Astrocyte of the hippocampus (primary cell): ENCODE measurements at places on chromosomes 4 and X.

GRCh38 chr4:61532336-61533000 lies 332.3 kb downstream of the ADGRL3 start:
- DNase-seq: no peak

DNA sequence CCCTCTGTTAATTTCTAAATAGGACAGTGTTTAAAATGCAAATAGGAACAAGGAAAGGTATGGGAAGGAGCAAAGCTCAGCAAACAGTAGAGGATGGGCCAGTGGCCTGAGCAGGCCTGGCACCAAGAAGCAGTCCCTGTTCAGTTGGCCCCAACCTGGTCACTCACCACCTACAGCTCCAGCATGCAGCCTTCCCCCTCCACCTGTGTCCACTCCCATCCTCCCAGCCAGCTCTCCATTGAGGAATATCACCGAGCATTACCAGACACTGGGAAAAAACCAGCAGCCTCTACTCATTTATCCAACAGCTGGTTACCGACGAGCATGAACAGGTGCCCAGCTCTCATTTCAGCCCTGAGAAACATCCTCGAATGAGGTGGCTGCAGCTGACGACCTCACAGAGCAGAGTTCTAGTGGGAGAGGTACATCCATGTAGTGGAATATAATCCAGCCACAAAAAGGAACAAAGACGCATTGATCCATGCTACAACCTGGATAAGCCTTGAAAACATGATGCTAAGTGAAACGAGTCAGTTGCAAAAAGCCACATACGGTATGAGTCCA lies 25.6 kb downstream of the CD99L2 start:
- no peak for DNase-seq

DNA sequence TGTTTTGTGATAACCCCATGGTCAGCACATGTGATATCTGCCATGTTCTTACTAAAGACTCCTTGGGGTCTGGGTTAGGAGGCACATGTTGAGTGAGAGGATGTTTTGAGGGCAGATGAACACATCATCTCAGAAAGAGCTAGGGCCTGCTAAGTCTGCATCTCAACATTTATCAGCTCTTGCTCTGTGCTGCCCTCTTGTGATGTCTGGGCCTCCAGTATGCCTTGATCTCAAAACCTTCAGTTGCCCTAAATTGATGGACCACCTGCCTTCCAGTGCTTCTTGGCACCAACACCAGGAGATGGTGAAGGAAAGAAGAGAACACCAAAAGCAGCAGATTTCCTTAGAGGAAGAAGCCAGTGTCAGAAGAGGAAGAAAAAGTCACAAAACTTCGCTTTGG lies 22.5 kb downstream of the MID1 start:
- DNase-seq: peak; percentile 31

GRCh38 chr4:40299126-40299525 lies 36.0 kb upstream of the CHRNA9 start:
- DNase-seq: no peak

- DNase-seq: peak; percentile 84
Observed at GRCh38 chr4:125315576-125316400, 1.0 kb downstream of the FAT4 start.

DNA sequence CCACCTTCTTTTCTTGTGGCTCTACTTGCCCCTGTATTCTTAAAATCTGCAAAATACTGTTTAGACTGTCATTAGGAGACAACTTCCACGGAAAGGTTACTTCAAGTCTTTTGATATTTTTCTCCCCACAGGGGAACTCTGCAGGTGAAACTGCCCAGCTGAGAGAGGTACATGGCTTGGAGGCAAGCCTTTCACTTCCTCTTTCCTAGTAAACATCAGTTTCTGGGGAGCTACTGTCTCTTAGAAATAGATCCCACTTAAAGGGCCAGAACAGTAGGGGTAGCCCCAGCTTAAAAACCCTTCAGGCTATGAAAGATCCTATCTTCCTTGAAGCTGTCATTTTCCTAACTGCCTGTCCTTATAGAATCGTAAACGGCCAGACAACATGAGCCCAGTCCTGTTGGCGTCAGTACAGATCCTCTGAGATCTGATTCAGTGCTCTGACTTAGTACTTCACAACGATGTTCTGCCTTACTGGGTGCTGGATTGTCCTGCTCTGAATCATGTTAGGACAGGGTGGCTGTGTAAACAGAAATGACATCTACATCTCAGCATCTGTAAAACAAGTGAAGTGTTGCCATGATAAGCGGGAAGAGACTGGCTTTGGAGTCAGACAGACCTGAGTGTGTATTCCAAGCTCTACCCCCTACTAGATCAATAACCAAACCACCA lies 102.1 kb downstream of the ITIH6 start:
- DNase-seq: no peak

DNA sequence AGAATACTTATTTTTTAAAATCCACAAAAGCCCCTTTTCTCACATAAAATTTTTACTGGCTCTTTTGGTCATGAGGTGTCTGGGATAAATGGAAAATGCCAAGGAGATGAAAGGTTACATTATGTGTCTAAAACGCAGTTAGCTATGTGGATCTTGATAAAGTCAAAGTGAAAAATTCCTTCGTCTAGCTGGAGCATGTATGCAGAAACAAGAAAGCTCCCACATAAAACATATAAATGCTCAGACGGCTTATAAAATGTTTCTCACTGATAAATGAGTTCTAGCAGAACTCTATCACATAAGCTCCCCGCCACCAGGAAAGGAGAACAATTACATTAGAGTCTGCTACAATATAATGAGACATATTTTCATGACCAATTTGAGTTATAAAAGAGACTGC lies 83.8 kb downstream of the TBC1D9 start:
- DNase-seq: no peak

GRCh38 chrX:69493193-69493592 lies 10.9 kb upstream of the NALF2 start:
- DNase-seq: no peak

DNA sequence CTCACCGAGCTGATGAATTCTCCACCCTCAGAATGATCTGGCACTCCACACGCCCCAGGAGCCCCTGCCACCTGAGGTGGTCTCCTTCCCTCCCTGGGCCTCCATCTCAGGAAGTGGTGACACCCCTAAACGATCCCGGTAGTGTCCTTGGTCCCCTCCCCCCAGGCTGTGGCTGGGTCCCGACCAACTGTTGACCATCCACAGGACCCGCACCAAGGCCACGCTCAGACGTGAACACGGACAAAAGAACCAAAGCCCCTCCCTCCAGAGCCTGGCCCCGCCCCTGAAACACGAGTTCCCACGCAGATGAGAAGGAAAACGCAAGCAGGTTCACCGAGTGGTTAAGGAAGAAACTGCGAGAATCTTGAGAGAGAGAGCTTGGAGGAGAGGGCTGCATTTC lies 16.6 kb downstream of the LRPAP1 start:
- no peak for DNase-seq

GRCh38 chr4:173411106-173411693 lies 12.3 kb upstream of the SCRG1 start:
- no peak for DNase-seq
